ENCODE measurements at places on chromosomes 2 and 18.

DNA sequence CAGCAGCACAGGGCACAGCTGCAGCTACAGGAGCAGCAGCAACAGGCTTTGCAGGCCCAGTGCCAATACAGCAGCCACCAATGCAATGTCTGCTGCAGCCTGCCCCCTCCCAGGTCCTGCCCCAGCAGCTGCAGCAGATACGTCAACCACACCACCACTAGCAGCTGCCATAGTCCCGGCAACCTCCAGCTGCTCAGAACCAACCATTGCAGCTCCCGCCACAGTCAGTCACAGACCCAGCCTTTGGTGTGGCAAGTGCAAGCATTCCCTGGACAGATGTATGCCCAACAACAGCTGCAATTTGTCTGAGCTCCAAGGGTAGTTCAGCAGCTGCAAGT, 53.3 kb upstream of the TUBA3E start:
- no peak for DNase-seq

- no peak for DNase-seq
Observed at GRCh38 chr2:65045651-65046050, 10.6 kb upstream of the CEP68 start.

- DNase-seq, result no peak
Observed at GRCh38 chr2:32363597-32363996, 6.8 kb downstream of the BIRC6 start.

- no peak for DNase-seq
Observed at GRCh38 chr2:196955036-196955435, 28.5 kb upstream of the PGAP1 start.

DNA sequence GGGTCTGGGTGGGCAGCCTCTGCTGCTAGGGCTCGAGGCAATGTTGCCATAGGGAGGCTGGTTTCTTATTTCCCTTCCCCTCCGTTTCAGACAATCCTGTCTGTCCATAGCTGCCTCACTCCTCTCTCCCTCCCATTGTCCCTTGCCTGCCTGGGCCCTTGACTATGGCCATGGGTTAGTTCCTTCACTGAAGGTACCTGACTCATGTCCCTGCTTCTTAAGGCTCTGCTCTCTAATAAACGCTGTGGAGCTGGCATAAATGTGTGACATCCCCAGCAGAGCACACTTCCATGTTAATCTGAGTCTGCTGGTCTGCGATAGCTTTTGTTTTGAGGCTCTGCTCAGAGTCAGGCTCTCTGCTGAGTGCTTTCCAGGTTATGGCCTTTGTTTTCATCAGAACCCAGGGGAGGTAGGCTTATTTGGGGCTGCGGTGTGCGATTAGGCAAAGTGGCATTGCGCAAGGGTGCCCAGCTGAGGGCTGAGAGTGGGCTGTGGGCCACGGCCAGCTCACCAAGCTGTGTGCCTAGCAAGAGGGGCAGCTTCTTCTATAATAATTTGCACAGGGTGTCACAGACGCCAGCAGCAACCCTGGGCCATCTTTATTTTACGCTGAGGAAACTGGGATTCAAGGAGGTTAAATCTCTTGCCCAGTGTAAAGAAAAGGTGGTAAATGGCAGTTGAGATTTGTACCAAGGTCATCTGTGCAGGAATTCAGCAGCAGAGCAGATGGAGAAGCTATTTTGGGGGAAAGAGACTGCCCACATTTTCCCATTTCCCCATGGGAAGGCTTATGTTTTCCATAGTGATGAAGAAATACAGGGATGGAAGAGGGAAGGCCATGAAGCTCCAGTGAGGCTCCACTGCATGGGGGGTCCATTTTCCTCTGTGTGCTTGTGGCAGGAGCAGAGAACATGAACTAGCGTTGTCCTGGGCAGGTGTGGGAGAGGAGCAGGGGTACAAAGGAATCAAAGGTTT, 25.6 kb downstream of the MRPL33 start:
- no peak for DNase-seq

GRCh38 chr2:201704536-201704935, 6.1 kb upstream of the MPP4 start:
- no peak for DNase-seq

- DNase-seq, result peak; percentile 39
Observed at GRCh38 chr2:17822445-17823117, 6.3 kb downstream of the MSGN1 start.

DNA sequence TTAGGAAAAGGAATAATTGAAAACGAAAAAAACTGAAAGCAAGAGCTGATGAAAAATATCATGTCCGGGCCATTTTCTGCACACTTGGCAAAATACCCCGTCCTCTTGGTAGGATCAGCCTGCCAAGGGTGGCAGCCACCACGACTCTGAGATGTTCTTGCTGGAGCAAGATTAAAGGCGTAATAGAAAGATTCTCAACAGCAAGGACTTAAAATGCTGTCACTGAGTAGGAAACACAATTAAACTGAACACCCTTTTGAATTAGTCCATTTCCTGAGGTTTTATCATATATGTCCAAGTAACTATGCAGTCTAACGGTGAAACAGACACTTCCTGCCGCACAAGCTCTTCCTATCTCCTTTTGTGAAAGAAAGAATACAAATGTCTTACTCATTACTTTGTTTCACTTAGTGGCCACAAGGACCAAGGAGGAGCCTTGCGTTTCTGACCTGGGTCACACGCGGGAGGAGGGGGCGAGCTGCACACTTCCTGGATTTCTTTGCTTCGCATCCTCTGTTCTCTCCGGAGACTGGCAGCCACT, 222.7 kb downstream of the PIEZO2 start:
- no peak for DNase-seq

GRCh38 chr2:192814376-192814775, 619.6 kb upstream of the TMEFF2 start:
- no peak for DNase-seq

- DNase-seq, result no peak
Observed at GRCh38 chr2:242085941-242086621, 216.6 kb downstream of the RTP5 start.

DNA sequence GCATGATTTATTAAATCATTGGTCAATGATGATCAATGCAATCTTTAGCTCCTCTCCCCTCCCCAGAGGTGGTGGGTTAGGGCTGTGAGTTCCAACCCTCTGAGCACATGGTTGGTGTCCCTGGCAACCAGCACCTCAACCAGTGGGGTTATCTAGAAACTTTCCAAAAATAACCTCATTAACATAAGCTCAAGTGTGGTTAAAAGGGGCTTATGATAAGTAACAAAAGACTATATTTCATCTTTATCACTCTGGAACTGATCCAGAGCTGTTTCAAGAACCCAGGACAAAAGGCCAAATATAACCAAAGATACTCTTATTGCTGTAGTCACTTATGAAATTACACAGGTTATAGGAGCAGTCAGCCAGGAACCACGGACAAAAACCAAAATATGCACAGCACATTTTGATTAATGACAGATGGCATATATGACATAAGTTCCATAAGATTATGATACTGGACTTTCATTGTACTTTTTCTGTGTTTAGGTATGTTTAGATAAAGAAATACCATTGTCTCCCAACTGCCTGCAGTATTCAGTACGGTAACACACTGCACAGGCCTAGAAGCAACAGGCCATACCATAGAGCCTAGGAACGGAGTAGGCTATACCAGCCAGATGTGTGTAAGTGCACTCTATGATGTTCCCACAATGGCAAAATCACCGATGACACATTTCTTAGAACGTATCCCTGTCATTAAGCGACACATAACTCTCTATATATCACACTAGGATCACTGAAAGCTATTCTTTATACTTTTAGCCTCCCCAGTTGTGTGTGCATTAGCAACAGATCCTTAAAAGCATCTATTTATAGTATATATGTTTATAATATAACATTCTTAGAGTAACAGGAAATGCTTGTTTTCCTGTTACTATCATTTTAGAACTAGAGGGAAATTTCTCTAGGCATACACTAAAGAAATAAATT, 31.9 kb downstream of the KIDINS220 start:
- DNase-seq, result peak; percentile 13

- DNase-seq, result no peak
Observed at GRCh38 chr2:141393214-141393545, 737.6 kb downstream of the LRP1B start.

- no peak for DNase-seq
Observed at GRCh38 chr18:8996771-8997432, 105.6 kb upstream of the NDUFV2 start.

GRCh38 chr2:8249141-8249540, 432.7 kb upstream of the ID2 start:
- DNase-seq, result no peak

- DNase-seq, result no peak
Observed at GRCh38 chr18:12424252-12424651, 16.5 kb downstream of the PRELID3A start.

GRCh38 chr2:33153008-33153407, 206.3 kb downstream of the LTBP1 start:
- no peak for DNase-seq

DNA sequence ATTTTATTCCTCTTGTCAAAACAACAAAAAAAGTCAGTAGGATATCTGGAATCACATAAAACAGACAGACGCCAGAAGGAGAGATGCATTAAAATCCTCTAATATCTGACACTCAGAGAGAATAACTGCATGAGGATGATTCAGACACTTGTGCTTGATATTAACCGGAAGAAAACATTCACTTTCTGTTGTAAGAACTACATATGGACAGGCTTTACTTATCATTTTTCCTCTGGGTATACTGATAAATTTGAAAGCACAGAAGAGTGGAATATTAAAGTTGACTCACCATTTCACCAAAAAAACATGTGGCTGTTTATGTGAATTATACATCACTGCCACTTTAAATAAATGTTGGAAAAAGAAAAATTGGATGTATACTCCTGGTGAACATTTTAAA, 589.1 kb upstream of the CDH2 start:
- no peak for DNase-seq

GRCh38 chr18:3002732-3003131, 10.2 kb downstream of the LPIN2 start:
- no peak for DNase-seq

GRCh38 chr2:118371515-118371914, 283.2 kb downstream of the INSIG2 start:
- DNase-seq, result peak; percentile 11

DNA sequence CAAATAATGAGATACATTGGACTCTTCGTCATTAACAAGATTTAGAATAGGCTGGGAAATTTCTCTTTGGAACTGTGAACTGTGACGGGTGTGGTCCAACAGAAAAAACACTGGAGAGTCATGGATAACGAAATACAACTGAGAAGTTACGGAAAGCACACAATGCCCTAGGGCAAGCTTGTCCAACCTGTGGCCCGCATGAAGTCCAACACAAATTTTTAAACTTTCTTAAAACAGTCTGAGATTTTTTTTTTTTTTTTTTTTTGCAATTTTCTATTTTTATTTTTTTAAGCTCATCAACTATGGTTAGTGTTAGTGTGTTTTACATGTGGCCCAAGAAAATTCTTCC, 27.7 kb downstream of the CDC42EP3 start:
- DNase-seq, result no peak

DNA sequence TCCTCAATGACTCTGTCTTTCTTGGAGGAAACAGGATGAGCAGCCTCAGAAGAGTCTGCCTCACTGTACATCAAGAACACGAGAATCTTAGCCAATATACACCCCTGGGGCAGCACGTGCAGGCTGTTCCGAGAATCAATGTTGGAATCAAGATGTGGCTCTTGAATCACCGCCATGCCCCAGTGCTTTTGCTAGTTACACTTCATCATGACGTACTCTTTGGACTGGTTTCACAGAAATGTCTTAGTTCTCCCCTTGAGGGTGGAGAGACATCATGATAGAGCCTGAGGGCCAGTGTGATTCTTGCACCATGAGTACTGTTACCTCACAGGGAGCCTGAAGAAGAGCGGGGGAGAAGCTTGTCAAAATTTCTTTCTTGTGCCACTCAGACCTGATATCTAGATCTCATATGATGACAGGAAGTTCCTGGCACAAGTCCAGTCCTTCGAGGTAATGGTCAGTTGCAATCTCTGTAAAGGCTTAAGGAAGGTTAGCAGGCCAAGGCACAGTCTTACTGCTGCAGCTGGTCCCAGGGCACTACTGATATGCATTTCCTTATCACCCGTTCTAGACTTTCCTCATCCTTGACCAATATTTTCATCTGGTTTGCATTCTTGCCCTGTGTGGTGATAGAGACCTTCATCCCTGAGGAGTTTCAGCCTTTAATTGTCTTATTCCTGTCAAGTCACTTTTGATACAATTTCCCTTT, 28.2 kb upstream of the STAT4 start:
- no peak for DNase-seq

DNA sequence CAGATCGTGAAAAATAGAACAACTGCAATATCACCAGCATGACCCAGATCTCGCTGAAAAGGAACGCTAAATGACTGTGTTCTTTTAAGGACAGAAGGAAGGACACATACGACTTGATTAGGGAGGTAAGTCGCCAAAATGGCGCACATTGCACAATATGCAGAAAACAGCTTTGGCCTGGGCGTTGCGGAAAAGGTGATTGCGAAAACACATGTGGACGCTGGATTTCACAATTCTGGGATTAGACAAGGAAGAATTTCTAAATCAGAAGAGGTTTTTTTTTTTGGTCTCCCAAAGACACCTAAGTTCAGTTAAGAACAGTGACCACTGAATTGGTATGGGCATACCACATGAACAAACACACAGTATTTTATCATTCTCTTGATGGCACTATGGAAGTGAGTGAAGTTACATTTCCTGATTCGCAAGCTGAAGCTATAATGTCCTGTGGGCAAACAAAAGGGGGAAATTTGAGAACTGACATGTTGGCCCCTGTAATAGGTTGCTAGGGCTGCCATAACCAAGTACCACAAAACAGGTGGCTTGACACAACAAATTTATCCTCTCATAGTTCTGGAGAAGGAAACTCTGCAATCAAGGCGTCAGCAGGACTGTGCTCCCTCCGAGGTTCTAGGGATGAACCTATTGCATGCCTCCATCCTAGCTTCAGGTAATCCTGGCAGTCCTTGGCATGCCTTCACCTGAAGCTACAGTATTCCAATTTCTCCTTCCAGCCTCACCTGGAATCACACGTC, 25.8 kb upstream of the ERICH2 start:
- DNase-seq, result no peak

DNA sequence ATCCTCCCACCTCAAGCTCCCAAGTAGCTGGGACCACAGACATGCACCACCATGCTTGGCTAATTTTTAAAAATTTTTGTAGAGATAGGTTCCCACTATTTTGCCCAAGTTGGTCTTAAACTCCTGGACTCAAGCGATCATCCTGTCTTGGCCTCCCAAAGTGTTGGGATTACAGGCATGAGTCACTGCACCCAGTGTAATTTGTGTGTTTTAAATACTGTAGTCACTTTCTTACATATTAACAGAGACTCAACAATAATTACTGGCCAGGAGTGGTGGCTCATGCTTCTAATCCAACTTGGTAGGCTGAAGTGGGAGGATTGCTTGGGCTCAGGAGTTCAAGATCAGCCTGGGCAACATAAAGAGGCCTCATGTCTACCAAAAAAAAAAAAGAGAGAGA, 293.0 kb downstream of the RDH14 start:
- DNase-seq, result no peak

GRCh38 chr18:58322464-58322863, 278.4 kb downstream of the NEDD4L start:
- DNase-seq, result no peak

- no peak for DNase-seq
Observed at GRCh38 chr2:235532307-235532706, 38.5 kb downstream of the AGAP1 start.

All from left kidney (tissue), 8 donors.